BE2C (cell line): ENCODE measurements at places on chromosomes 3 and 15.

GRCh38 chr15:101675796-101676582 is 23.8 kb upstream of the TM2D3 start:
- no peak for DNase-seq

DNA sequence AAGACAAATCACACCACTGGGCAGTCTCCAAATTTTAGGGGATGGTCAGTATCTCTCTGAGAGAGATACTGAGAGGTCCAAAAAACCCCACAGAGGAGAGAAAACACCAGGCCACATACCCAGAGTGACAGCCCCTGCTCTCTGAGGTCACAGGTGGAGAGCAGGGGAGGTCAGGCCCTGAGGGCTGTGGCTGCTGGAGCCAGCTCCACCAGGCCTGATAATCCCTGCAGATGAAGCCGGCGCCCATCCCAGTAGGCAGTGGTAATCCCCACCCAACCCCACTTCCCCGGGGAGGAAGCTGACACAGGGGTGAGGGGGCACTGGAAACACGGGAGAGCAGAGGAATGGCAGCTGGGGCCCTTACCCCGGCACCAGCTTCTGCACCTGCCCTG is 31.2 kb upstream of the SRP14 start:
- peak; percentile 46 for DNase-seq

- DNase-seq, result no peak
Observed at GRCh38 chr15:39625856-39626255, 45.0 kb downstream of the THBS1 start.

- DNase-seq, result no peak
Observed at GRCh38 chr15:44501768-44502366, 35.1 kb upstream of the EIF3J start.

GRCh38 chr3:15535732-15536131 is 14.2 kb upstream of the COLQ start:
- DNase-seq, result no peak

DNA sequence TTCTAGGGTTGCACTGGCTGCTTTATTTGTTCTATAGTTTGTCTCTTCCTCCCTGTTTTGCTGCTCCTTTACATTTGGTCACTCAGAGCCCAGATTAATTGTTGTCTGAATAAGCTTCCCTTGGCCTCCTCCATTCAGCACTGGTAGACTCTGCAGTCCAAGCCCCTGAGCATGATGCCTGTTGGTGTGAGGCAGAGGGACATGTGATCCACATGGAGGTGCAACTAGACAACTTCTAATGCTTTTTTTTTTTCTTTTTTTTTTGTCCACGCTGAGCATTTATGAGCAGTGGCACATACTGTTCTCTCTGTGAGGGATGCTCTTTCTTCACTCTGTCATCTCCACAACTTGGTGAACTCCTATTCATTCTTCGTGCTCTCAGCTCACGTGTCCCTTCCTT is 167.3 kb upstream of the TBC1D5 start:
- DNase-seq, result no peak

- no peak for DNase-seq
Observed at GRCh38 chr3:122911901-122912300, 115.7 kb downstream of the SEMA5B start.

DNA sequence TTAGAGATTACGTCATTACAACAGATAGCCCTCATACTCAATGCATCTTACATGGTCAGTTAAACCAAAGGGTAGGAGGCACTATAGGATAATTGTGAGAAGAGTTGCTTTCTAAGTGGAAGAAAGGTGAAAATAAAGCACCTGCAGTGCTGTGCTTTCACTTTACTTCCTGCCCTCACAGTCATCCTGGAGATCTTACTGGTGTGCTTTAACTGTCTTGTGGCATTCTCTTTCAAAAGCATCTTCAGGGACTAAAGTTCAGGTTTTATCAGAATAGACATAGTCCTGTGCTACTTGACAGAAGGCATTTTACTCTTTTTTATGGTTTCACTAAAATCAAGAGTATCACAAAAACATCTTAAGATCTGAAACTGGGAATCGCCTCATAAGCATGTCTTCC is 286.6 kb downstream of the ZBTB20 start:
- DNase-seq, result no peak

GRCh38 chr3:111414531-111414930 is 127.5 kb upstream of the CD96 start:
- DNase-seq, result no peak

DNA sequence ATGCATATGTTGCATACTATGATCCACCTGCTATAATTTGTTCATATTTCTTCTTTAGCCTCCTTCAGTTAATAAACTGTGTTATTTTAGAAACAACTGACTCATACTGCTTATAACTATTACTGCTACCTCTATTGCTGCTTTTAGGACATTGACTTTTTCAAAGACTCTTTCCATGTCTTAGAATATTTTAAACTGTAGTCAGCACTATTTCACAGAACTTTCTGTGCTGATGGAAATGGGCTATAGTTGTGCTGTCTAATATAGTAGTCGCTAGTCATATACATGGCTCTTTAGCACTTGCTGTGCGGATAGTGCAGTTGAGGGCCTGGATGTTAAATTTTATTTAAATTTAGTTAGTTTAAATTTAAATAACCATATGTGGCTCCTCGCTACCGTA is 55.6 kb downstream of the NEK11 start:
- no peak for DNase-seq

- no peak for DNase-seq
Observed at GRCh38 chr3:146469150-146470017, at the start of gene PLSCR2. Gene PLSCR2, minus strand, starts transcription at chr3:146469561. Its CDS starts 9,657 bp downstream, at chr3:146459904.

- no peak for DNase-seq
Observed at GRCh38 chr15:78691851-78692421, 50.9 kb upstream of the CHRNB4 start.

DNA sequence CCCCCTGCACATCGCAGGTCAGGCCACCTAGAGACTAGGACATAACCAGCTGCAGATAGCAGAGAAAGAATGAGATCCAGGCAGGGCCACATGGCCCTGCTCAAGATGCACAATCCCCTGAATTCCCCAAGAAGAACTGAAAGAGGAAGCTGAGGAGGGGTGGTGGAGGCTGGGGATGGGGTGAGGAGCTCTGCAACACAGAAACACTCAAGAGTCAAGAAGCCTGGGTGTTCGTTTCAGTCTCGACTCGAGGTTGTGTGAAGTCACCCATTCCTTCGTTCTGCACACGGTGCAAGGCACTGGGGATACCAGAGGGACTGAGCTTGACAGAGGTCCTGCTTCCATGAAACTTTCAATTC is 62.0 kb downstream of the TLE3 start:
- no peak for DNase-seq

- peak; percentile 69 for DNase-seq
Observed at GRCh38 chr15:70100474-70101341, 3.0 kb upstream of the TLE3 start.

DNA sequence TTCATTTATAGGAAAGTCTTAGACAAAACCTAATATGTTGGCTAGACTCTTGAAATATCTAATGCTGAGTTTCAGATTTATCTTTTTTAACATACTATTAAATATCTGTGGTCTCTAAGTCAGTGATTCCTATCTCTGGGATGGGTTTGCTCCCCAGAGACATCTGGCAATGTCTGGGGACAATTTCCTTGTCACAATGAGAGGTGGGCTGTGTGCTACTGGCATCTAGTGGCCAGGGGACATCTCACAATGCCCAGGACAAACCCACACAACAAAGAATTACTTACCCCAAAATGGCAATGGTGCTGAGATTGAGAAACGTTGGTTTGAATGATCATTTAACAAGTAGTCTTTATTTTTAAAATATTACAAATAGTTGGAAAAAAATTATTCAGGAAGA is 602.1 kb downstream of the MAGI1 start:
- peak; percentile 77 for DNase-seq

DNA sequence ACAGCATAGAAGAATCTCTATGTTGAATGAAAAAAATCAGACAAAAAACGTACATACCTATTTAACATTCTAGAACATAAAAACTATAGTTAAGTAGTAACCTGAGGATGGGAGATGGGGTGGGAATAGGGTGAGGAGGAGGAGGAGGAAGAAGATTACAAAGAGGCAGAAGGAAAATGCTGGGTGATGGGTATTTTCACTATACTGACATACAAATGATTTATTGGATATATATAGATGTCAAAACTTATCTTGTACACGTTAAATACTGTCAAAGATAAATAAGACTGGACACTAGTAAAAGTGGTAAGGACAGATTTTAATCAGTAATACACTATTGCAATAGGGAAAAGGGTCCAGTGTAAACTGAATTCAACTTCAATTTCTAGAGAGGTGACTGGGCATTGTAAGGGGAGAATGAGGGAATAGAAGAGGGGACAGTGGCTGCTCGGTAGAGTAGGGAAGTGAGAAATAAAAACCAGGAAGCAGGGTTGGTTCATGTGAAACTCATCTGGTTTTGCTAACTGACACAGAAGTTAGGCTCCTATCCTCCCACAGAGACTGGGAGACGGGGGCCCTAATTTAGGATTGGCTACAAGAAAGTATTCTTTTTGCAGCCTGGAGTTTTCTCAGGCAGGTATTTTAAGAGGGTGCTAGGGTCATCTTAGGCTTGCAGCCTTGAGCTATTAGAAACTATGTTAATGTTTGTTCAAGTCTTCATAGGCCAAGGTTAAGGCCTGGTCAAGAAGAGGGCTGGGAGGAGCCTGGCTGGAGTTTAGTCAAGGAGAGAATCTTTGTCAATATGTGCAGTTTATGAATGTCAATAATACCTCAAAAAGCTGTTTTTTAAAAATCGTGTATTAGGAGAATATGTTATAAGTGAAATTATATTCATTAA is 15.0 kb upstream of the C15orf61 start:
- no peak for DNase-seq

GRCh38 chr3:64462203-64462602 is 225.6 kb downstream of the ADAMTS9 start:
- DNase-seq, result no peak

DNA sequence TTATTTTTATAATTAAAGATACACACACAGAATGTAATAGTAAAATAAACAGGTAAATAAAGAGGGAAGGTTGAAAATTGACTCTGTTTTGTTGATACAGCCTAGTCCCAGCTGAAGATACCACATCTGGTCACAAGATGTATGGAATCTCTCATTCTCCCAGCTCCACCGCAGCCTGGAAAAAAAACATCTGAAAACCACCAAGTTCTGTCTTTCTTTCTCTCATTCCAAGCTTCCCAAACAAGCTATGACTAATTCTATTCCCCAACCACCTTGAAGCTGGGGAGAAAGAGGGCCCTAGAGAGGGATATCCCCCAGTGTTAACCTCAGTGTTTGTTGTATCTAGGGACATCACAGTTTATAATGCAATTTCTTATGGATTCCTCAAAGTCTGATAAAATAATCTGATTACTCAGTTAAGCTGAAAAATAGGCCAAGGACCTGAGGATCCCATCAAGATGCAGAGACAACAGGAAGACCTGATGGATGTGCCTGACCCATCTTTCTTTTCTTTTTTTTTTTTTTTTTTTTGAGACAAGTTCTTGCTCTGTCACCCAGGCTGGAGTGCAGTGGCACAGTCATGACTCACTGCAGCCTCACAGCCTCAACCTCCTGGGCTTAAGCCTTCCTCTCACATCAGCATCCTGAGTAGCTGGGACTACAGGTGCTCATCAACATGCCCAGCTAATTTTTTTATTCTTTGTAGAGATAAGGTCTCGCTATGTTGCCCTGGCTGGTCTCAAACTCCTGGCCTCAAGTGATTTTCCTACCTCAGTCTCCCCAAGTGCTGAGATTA is 38.1 kb downstream of the SRGAP3 start:
- no peak for DNase-seq

DNA sequence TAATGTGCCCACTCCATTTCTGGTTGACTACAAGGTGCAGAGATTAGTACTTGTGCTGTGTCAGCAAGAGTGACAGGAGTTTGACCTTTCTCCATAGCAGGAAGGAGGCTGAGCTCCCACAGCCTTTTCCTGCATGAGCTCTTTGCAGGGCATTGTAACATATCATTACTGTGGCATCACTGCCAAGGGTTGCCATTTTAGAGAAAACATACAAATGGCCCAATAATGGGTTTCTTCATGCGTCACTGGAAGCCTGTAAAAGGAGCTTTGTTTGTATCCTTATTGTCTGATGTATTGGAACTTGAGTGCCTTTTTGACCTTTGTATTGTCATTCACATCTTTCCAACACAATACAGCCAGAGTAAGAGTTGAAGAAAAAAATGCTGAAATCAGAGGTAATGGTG is 323.0 kb upstream of the CDIN1 start:
- no peak for DNase-seq

DNA sequence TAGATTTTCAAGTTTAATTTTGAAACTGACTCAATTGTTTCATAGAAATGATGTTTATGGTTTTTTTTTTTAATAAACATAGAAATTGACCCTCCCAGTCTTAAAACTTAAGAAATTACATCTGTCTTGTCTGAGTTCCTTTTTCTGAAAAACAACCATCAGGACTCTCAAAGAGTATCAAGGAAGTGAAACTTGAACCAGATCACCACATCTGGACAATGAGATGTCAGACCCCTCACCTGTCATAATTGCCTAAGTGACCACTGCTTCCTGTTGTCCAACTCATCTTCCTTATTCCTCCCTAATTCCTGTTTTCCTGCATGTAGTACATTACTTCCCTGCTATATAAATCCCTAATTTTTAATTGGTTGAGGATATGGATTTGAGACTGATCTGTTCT is 441.5 kb upstream of the ARHGEF26 start:
- DNase-seq, result no peak

- DNase-seq, result no peak
Observed at GRCh38 chr3:32583708-32584107, 13.1 kb upstream of the DYNC1LI1 start.

DNA sequence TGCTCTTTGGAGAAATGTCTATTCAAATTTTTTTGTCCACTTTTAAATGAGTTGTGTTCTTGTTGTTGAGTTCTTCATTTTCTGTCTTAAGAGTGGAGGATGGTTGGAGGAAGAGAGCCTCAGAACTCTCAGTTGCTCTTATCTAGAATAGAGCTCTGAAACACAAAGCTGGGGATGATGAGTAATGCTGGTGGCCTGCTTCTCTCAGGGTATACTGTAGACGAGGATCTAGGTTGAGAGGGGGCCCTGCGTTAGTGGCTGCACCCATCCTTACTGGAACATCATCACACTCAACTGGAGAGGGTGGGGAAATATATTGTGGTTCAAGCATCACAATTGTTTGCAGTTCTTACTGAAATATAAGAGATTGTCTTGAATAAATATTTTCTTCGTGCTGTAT is 1.8 kb downstream of the SPTSSB start:
- no peak for DNase-seq

- no peak for DNase-seq
Observed at GRCh38 chr15:52656412-52656811, 22.8 kb downstream of the ATOSA start.

GRCh38 chr3:41126472-41126871 is 72.8 kb upstream of the CTNNB1 start:
- DNase-seq, result no peak

- no peak for DNase-seq
Observed at GRCh38 chr3:9021271-9022009, 58.2 kb upstream of the RAD18 start.

- no peak for DNase-seq
Observed at GRCh38 chr15:96367311-96368200, 37.1 kb downstream of the NR2F2 start.

GRCh38 chr15:95948411-95948810 is 382.1 kb upstream of the NR2F2 start:
- DNase-seq, result no peak

DNA sequence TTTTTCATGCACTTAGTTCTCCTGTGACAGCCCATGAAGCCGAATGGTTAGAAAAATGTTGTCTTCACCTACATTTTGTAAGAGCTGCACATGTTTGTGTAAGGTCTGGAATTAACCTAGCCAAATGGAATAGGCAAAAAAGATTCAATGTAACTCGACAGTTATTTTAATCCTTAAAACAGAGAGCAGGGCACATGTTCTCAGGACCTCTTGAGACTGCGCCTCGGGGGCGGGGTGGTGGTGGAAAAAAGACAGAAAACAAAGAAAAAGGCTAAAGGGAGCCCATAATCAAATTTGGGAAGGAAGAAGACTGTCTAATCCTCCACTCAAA is 702 bp upstream of the CSNK1G1 start:
- no peak for DNase-seq
